Thyroid gland (tissue), 4 donors: ENCODE measurements at places on chromosomes 13 and 19. TPM values are rescaled to one million over a fixed set of nuclear protein-coding genes. Genes with fewer than 3 reads are reported as not detected.

USHBP1 gene
- total RNA-seq = 11.0 TPM

MEIS3 gene
- total RNA-seq = 6.0 TPM

NBEA gene
- total RNA-seq = 21.6 TPM

DNA sequence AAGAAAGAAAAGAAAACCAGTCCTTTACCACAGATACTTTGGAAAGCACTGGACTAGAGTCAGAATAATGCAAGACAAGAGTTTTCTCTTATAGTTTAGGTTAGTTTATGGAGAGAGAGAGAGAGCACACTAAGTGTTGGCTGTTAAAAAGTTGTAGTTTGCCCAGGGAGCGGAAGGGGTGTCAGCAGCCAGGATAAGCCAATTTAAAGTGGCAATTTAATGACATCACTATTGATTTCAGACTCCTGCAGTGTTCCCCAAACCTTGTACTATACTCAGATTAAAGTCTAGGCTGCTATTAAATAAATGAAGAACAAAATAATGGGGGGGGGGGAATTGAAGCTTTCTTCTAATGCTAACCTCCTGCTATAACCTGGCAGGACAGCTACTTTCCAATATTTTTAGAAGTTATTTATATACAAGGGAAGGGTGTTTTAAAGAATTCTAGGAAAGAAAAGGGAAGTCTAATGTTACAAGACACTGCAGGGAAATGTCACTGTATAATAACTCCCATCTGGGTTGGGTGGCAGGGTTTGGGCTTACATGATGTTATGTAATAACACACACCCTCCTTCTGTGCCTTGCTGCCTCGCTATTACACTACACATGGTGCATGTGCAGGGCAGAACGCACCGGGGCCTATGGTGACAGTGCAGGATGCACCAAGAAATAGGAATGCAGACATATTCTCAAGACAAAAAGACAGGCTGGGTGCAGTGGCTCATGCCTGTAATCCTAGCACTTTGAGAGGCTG is 19.9 kb downstream of the TPT1 start:
- peaks cover 3% of the 10 kb centered on the region for H3K4me1 ChIP-seq
- DNase-seq = no peak
- no peak overlapping the region for H3K27ac ChIP-seq
- H3K36me3 ChIP-seq = no peaks in the 10 kb centered on the region
- no peak overlapping the region for H3K4me3 ChIP-seq

DNA sequence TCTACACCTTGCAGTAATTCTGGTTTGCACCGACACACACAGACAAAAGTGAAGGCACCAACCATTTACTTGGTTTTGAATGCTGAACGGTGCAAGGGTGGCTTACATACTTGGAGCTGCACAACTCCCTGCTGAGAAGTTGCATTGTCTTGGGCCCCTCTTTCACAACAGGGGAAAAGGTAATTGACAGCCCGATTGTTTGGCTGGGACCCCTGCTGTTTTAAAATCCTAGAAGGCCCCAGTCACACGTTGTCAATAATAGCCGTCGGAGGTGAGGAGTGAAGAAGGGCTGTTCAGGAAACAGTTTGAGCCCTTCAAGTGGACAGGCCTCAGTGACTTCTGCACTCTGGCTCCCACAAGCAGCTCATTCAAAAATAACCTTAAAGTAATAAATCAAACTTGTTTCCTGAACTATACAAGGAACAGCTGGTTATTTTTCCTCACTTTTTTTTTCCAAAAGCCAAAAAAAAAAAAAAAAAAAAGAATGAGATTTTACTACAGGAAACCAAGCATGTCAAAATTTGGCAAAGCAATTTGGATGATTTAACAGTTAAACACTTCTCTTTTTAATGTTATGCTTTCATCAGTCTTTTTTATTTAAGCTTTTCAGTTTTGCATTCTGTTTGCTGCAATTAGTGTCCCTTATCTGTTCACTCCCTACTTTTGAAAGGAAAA is 19.0 kb upstream of the SPRY2 start:
- H3K27ac ChIP-seq = no peak overlapping the region
- DNase-seq = peak; percentile 64
- peaks cover 19% of the 10 kb centered on the region for H3K4me1 ChIP-seq
- H3K4me3 ChIP-seq = no peak overlapping the region
- no peaks in the 10 kb centered on the region for H3K36me3 ChIP-seq
